Hematopoietic multipotent progenitor cell treated with erythropoietin and hydrocortisone succinate and interleukin-3 and kit ligand, for 15 days (in vitro differentiated cells): ENCODE measurements at places on chromosomes 5 and 9.

GRCh38 chr9:137053944-137054931 is at the start of gene ENTPD2:
TSS of gene ENTPD2 (minus strand) at chr9:137054061. CDS start at chr9:137053997, 64 bp downstream.
- no peak for DNase-seq

- no peak for DNase-seq
These were observed 15.3 kb upstream of the SPATA31E1 start for GRCh38 chr9:87867391-87867790.

GRCh38 chr9:127915801-127916719 is 781 bp downstream of the ST6GALNAC4 start:
- peak; percentile 46 for DNase-seq

DNA sequence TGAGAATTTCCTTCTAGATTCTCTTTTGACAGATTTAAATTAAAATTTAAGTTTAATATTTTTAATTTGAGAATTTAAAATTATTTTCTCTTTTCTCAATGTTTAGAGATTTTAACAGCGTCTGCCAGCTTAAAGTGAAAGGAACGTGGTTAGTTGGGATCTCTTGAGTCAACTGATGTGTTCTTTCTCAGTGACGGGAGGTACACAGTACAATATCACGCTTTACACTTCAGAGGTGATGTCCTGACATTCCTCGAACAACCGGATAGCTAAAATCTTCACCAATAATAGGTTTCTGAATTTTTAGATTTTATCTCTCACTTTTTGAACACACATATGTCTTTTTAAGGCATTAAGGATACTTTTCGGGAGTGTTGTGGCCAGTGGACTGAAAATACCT is 81.1 kb downstream of the FAM174A start:
- DNase-seq = no peak

- DNase-seq = no peak
These were observed 423.0 kb downstream of the DIRAS2 start for GRCh38 chr9:90219548-90220118.

- no peak for DNase-seq
These were observed 473.5 kb upstream of the DAP start for GRCh38 chr5:11234501-11234911.

- DNase-seq = no peak
These were observed at the start of gene LHX2 for GRCh38 chr9:124011460-124012301. TSS of gene LHX2 (plus strand) at chr9:124011768. CDS start at chr9:124012349, 581 bp downstream.

DNA sequence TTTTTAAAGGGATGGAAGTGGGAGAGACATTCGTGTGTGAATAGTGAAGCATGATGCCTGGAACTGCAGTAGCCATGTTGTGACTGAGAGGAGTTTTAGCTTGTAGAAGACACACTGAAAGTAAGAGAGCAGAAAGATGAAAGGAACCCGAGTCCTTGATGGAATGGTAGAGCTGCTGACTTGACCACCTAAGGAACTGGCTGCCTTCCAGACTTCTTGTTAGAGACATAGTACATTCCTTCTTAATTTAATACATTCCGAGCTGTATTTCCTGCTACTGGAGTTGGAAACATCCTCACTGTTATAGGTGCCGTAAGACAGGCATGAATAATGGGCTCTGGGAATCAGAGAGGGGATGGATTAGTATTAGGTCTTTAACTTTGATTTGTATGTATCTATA is 7.4 kb downstream of the CER1 start:
- DNase-seq = no peak

- no peak for DNase-seq
These were observed 79.4 kb downstream of the PALM2AKAP2 start for GRCh38 chr9:109859447-109859846.

DNA sequence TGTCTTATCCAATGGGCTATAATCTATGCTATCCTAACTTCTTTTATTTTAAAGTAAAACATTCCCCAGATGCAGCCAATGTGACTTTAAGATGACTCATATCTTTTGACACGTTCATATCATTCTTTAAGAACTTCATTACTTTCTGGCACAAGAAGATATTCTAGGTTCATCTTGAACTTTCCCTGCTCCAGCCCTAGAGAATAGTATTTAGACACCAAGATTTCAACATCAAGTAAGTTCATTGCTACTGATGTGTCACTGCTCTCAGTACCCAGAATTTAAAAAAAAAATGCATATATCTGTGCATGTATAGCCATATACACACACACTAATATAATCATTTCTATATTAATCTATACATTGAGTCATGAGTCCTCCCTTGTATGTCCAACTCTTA is 175.2 kb downstream of the SAXO1 start:
- DNase-seq = no peak

- peak; percentile 60 for DNase-seq
These were observed 74.1 kb downstream of the SERINC5 start for GRCh38 chr5:80181618-80182211.

GRCh38 chr9:125431741-125432271 is 170.2 kb downstream of the GAPVD1 start:
- DNase-seq = no peak

- no peak for DNase-seq
These were observed 22.8 kb downstream of the IGIP start for GRCh38 chr5:140148508-140148907.

DNA sequence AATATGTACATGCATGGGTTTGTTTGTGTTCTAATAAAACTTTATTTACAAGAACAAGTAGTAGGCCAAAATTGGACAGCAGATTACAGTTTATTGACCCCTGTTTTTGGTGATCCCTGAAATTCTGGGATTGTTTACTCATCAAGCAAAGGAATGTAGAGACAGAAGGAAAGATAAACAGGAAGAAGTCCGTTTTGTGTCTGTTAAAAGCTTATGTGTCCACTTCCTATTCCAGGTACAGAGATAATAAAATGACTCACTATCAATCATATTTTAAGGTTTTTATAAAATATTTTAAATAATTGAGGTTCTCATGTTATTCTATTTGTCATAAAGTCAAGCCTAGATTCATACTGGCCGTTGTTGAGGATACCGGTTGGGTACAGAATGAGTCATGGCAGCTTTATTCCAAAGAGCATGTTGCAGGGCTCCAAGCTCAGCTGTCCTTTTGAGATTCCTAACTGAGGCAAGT is 214.9 kb upstream of the DAB2 start:
- DNase-seq = no peak
